ENCODE measurements at places on chromosomes 6 and 20.

GRCh38 chr6:81892891-81893290 lies 140.4 kb upstream of the TENT5A start:
- no peak for DNase-seq

DNA sequence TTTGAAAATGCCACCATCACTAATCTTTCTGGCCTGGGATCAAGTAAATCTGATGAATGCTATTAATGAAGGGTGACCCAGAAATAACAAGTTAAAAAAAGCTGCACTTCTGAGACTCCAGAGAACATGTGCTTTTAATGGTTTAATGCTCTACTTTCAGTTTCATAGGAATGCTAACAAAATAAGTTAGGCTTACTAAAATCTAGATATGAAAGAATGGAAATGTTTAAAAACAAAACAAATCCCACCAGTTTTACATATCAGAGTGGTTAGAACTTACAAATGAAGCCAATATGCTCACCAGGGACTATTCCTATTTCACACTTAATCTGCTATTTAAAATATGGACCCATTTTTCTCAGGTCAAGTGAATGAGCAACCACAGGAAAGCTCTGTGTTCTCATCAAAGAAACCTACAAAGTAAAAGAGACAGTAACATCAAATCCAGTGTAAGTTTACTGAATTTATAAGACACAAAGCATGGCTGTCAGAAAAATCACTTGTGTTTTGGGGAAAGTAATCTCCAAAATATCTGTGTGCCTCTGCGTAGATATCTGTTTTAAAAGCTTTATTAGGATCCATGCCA lies 40.3 kb downstream of the FYN start:
- DNase-seq: no peak

DNA sequence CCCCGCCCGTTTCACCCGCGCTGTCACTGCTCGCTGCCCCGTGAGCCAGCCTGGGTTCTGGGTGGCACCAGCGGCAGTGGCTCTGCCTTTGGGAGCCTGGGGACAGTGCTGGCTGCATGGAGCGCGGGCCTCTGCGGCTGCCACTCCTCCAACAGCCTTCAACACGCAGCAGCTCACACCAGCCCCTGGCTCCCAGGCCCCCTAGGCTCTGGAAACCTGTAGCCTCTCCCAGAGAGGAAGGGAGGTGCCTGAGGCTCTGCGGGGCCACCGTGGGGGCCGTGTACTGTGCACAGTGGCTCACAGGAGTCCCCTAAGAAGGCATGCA lies 163.9 kb upstream of the AFDN start:
- no peak for DNase-seq

DNA sequence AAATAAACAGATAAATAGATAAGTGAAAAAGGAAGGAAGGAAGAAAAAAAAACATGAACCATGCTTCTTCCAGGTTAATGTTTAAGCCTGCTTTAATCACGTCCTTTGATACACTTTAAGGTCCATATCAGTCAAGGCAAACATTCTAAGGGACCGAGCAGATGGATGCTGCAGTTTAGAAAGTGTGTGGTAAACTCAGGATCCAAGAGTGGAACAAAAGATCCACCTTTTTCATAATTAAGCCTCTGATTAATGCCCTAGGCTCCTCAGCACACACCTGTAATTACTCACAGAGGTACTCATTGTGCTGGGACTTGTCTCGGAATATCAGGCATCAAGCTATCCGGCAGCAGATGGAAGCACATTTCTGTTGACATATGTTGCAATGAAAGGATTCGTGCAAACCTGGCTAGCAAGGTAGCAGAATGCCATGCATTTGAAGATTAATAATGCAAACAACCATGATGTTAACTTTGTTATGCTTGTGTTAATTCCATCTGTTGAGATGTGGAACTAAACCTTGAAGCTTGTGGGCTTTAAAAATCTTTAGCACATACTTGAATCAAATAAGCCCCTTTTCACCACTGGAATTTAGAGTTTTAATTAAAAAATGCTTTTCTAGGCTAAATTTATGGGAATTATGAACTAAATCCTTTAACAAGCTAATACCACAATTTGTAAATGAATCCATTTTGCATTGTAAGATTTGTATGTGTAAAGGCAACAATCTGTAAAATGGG lies 163.7 kb downstream of the RALGAPA2 start:
- no peak for DNase-seq

Measured in activated effector memory CD4-positive, alpha-beta T cell treated with Interleukin-2 at 50 U/mL for 16 hours (primary cell).